ENCODE measurements at places on chromosomes 16 and 17.

DNA sequence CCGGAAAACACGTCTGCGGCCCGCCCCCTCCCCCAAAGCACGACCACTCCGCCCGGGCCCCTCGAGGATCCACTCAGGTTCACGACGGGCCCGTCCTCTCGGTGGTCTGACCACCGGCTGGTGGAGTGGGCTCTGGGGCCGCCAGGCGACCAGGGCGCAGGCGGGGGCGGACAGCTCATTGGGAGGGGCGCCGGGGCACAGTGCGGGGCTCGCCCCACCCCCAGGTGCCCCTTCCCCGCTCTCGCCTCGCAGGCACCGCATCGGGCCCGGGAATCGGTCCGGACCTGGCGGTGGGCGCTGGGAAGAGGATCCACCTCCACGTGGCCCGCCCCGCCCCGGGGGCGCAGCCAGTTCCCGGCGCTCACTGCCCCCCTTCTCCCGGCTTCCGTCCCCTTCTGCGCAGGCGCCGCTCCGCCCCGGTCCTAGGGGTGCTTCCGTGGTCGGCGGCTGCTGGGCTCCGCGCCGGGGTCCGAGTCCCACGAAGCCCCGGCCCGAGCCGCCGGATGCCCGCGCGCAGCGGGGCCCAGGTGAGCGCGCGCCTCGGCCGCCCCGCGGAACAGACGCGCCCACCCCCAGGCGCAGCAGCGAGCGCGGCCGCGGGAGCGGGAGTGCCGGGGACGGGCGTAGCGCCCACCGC lies at the start of gene MPG:
MPG (plus strand) TSS at position 419 of the 637 bp plus-strand sequence; CDS start at position 504, 85 bp downstream.
- DNase-seq: peak; percentile 98

GRCh38 chr17:30550512-30551273 lies 73.5 kb downstream of the GOSR1 start:
- peak; percentile 64 for DNase-seq

- no peak for DNase-seq
Measured at GRCh38 chr17:80396157-80397033, 18.6 kb upstream of the ENDOV start.

GRCh38 chr17:64736804-64737492 lies 74.8 kb upstream of the SMURF2 start:
- no peak for DNase-seq

GRCh38 chr17:57911834-57912673 lies 43.2 kb downstream of the CUEDC1 start:
- no peak for DNase-seq

DNA sequence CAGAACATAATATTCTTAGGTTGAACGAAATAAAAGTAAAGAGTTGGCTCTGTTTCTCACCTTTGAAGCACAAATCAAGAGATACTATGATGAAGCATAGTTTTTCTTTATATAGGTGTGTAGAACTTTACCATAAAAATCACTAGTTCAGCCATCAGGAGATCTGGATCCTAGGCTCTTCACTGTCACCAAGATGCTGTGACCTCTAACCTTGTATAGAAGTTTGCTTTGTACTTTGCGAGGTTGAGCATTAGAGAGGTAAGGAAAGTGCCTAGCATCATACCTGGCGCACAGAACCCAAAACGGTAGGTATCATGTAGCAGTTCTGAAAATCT lies 553 bp upstream of the CDC6 start:
- no peak for DNase-seq

DNA sequence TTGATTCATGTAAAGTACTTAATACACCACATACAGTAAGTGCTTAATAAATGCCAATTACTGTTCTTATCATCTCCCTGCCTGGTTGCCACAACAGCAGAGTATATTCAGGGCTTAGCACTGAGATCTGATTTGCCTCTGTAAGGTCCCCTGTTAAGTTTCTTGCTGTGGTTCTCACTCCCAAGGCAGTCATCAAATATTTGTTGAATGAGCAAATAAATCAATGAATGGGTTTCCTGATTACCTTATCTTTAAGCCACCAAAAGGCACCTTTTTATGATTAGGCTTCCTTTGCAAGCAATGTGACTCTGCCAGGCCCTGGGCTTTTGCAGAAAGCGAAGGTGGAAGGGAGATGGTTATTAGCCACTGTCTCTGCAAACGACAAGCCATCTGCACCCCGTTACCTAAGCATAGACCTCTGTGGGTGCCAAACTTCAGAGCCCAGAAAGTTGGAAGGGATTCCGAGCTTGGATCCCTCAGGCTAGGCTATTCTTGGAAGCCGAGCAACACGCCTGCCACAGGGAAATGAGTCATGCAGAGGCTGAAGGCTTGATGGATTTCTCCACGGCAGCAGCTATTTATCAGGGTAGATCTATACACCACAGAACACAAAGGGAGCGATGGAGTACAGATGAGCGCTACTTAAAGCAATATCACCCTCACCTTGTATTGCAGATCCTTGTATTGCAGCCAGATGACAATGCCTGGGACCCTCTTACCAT lies 102.0 kb downstream of the GRIN2A start:
- DNase-seq: no peak

DNA sequence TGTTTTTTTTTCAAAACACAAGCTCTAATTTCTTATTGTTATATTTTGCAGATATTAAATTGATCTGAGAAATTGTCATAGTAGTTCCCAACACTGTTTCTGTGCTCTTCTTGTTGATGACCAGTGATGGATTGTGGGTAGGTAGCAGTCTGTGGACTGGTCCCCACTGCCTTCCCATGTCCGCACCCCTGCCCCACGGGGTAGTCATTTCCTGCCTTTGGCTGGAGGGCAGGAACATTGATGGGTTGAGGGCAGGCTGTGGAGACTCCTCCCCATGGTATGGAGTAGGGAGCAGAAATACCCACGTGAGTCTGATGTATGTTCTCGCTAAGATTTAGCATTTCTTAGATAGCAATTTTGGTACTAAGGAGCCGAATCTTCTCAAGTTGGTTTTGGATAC lies 762.0 kb downstream of the CDH8 start:
- DNase-seq: no peak

DNA sequence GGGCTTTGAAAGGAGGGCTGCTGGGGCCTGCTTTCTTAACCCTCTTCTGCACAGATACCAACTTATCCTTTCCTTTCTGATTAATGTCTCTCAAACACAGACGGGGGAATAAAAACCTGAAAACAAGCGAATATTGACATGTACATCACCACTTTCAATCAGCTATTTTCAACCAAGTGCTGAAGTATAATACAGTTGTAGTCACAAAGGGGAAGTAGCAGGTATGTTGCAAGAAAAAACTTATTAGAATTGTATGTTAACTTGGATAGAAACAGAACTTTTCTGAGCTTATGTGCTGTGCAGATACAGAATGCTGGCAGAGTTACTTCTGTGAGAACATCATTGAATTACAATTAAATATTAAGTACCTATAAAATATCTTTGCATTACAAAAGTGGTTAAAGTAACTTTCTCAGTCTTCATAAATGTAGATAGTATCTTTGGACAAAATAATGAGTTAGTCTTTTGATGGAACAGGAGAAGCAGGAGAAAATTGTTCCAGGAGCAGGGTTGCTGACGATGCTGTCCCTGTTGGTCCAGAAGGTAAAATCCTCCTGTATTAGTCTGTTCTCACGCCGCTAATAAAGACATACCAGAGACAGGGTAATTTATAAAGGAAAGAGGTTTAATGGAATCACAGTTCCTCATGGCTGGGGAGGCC lies 59.5 kb downstream of the RPTOR start:
- no peak for DNase-seq

GRCh38 chr16:75238132-75238852 lies 13.1 kb downstream of the BCAR1 start:
- no peak for DNase-seq

DNA sequence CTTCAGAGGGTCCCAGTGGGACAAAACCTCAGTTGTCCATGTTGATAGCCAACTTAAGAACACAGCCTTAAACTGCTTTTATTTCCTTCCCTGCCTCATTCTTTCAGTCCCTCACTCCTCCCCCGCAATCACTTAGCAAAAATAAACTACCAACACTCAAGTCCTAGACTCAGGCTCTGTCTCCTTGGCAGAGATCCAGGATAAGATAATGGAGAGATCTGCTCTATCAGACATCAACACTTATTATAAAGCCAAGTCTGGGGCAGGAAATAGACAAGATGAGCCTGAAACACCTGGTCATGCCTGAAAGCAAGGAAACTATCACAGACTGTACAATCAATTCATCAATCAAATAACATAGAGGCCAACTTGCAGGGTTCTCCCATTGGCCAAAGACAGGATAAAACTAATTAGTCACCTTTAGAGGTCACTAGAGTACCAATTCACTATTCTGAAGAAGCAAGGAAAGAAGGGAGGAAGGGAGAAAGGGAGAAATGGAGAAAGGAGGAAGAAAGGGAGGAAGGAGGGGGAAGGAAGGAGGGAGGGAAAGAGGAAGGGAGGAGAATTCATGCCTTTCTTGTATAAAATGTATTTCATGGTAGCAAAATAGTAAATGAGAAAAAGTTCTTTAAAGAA lies 15.7 kb downstream of the HYDIN start:
- DNase-seq: no peak

DNA sequence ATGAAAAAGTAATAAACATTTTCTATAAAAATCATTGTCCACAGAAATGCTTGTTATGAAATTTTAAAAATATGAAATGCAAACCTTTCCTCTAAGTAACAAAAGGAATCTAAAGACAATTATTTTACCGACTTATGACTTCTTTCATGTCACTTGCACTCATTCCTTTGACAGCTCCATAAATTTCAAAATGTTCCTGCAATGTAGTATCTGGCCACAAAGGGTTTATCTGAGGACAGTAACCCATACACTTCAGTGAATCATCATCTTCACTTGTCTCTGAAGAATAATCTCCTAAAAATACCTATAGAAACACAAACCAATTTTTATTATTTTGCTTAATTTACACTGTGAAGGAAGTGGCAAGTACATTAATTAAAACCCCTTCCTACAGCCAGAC lies 25.6 kb upstream of the ABCA10 start:
- no peak for DNase-seq

DNA sequence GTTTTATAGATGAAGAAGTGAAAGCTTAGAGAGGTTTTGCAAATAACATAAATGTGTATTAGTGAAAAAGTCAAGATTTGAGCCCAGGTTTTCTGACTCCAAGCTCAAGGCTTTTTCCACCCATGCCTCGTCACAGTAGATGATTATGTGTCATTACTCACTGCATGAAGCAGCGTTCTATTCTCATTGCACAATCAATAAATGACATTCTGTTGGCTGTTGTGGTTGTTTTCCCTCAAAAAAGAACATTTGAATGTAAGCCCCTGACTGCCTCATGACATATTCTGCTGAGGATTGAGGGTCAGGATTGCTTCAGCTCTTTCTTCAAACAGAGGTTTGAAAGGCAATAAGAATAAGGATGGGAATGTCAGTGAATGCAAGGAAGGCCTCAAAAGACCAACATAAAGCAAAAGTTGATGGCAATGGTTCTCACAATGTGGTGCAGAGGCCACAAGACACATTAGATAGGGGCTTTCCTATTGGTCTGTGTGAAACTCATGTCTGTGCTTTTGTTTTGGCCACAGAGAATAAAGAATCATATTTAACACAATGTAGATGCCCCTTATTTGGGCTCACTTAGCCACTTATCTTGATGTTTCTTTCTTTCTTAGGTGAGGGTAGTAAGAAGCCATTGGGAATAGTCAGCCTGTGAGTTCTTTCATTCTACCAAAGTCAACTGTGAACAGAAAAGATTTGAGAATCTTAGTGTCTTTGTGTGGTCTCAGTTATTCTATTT lies 5.4 kb upstream of the MMD start:
- no peak for DNase-seq

- no peak for DNase-seq
Measured at GRCh38 chr17:8220783-8221662, 10.6 kb upstream of the AURKB start.
